Natural killer cell treated with Interleukin-12 subunit alpha and Interleukin-12 subunit beta and Interleukin-15 and Interleukin-18, amount 100 ng/mL, for 72 hours (primary cell): ENCODE measurements at places on chromosomes 4 and X.

- no peak for DNase-seq
Measured at GRCh38 chr4:153198719-153199118, 5.5 kb upstream of the TRIM2 start.

GRCh38 chrX:115535421-115535820, 25.6 kb upstream of the PLS3 start:
- DNase-seq, result no peak

DNA sequence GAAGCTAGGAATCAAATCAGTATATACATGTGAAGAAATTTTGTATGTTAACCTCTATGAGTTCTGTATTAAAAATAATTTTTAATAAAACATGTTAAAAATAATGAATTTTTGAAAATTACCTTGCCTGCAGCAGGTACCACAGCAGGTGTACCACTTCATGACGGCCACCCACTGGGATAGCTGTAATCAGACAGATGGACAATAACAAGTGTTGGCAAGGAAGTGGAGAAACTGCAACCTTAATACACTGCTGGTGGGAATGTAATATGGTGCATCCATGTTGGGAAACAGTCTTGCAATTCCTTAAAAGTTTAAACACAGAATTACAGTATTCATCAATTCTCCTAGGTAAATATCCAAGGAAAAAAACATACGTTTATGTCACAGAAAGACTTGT, 209.5 kb downstream of the RELL1 start:
- no peak for DNase-seq

DNA sequence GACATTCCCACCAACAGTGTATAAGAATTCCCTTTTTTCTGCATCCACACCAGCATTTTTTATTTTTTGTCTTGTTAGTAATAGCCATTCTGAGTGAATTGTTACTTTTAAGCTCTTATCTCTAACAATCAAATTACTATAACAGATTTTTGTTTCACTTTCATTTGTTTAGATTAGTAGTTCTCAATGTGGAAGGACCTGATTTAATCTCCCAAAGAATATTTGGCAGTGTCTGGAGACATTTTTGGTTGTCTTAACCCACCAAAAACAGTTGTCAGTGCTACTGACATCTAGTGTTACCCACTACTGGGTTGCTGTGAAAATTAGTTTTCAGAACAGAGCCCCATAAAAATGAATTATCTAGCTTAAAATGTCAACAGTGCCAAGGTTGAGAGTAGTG, 37.9 kb downstream of the RUFY3 start:
- DNase-seq, result no peak

- DNase-seq, result no peak
Measured at GRCh38 chr4:159107203-159107925, 4.5 kb downstream of the RAPGEF2 start.

GRCh38 chr4:87521319-87521718, 7.9 kb downstream of the SPARCL1 start:
- no peak for DNase-seq

- no peak for DNase-seq
Measured at GRCh38 chrX:776061-776460, 145.5 kb downstream of the SHOX start.

DNA sequence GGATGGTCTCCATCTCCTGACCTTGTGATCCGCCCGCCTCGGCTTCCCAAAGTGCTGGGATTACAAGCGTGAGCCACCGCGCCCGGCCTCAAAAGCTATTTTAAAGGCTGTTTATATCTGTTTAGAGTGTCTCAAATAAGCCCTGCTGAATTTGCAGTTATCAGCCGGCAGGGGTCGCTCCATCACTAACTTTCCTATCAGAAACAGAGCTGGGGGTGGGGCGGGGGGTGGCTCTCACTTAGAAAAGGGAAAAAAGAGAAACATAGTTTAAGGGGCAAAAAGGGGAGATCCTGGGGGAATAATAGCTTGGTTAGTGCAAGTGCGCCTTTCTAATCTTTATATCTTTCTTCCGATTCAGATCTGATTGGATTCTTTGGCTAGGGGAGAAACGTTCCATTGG, 450.7 kb downstream of the UBE2NL start:
- DNase-seq, result no peak

DNA sequence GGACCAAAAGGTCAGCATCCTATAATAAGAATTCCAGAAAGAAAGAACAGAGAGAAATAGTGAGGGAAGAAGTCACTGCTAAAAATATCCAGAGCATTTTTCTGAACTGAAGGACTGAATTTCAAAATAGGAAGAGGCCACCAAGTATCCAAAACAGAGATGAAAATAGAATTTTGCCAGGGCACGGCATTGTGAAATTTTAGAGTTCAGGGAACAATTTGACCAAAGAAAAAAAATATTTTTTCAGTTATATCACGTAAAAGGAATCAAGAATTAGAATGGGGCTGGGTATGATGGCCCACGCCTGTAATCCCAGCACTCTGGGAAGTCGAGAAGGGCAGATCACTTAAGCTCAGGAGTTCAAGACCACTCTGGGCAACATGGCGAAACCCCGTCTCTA, 65.4 kb downstream of the FGFBP1 start:
- DNase-seq, result no peak

DNA sequence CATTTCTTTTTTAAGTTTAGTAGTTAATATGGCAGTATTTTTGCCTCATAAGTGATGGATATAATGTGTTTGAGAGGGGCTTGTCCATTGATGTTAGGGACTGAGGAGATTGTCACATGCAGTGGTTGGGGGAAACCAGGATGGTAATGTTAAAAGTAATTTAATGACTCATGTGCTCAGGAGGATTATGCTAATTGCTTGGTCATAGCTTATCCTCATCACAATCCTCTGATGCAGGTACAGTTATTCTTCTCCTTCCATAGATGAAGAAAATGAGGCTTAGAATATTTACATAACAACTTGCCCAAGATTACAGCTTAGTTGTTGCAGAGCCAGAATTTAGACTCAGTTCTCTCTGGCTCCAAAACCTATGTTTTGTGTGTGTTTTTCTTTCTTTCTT, 94.4 kb upstream of the SCML1 start:
- DNase-seq, result no peak

GRCh38 chr4:95084584-95084983, 326.8 kb downstream of the BMPR1B start:
- DNase-seq, result no peak

GRCh38 chr4:184476695-184477094, 2.3 kb upstream of the IRF2 start:
- DNase-seq, result no peak
